ENCODE measurements at places on chromosomes 6 and 20.

- no peak for DNase-seq
Observed at GRCh38 chr6:130671119-130671518, 156.1 kb upstream of the SMLR1 start.

- DNase-seq: no peak
Observed at GRCh38 chr6:159178847-159179246, 9.6 kb downstream of the FNDC1 start.

DNA sequence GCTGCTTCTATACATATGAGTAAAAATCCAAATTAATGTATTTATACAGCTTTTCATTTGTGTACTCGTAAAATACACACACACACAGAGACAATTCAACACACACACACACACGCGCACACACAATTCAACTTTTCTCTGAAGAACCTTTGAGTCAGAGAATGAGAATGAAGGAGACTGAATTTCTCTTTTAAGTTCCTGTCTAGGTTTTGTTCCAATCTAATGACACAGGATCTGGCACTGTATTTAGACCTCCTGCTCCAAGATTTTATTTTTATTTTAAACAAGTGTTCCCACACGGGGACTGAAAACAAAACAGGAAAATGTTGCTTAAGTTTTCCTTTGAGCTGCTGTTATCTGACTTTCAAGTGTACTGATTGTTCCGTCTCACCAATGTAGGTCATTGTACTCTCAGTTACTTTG lies 250.8 kb downstream of the LAMA2 start:
- no peak for DNase-seq

DNA sequence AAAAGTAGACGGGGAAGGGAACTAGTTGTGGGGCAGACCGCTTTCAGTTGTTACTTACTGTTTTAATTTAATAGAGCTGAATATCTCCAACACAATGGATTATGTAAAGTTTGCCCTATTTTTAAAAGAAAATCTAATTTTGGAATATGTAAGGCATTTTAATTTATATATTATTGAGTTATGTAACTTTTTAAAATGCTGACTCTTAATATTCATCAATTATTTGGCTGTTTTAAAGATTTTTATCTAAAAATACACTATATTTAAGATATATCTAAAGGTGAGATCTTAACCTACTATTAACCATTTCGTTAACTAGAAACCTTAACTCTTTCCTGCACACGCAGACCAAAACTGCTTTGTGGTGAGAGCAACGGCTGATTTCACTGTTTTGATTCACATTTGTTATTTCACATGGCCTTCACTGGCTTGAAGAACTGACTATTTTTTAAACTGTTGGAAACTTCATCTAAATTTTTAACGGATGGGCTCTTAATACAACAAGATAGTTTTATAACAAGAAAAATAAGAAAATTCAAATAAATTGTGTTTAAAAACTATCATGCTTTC lies 87.9 kb downstream of the HUS1B start:
- DNase-seq: no peak

DNA sequence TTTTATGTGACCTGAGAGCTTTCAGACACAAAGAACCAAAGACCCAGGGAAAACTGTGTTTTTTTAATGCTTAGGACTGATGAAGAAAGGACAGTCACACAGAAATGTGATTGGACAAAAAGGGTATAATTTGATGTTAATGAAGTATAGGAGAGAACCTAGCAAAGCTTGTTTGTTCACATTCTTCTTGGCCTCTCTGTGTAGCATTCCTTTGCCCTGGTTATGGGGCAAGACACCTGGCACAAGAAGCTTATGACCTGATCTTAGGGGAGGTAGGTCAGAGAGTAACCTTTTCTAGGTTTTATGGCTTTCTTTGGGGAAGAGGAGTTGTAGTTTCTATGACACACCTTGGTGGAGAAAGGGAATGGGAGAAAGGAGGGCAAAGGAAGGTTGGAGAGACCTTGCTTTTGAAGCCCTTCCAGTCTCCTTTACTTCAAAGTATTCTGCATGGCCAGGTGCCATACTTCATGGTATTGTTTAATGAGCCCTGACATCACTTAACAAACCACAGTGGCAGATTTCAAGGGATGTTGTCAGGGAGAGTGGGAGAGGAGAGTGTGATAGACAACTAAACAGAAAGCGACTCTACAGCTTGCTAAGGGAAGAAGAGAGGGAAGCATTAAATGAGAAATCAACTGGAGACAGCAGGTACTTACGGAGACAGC lies 701.8 kb upstream of the FLRT3 start:
- no peak for DNase-seq
